Tongue (tissue), 3 donors: ENCODE measurements at places on chromosomes 1 and 21.

- peak; percentile 43 for DNase-seq
Observed at GRCh38 chr1:18384471-18384870, 96.3 kb upstream of the KLHDC7A start.

- peak; percentile 87 for DNase-seq
Observed at GRCh38 chr1:27564710-27565649, 39.0 kb downstream of the AHDC1 start.

DNA sequence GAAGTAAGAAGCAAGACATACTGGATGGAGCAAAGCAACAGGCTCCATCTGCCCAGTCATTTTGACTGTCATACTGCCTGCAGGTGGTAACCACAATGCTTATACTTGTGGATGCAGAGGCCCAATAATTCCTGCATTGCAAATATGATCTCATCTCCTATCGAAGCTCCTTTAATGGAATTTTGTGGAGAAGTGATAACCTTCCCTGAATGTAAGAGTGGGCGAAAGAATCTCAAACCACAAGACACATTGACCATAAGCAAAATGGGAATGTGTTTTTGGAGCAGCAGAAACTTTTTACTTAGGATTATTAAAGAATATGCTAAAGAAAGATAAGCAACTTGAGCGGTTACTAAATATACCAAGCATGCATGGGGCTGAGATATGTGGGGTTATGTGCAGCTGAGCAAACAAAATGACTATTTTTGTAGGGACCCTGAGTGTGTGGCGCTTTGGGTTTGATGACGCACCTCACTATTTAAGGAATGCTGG is 77.4 kb upstream of the BACH1 start:
- DNase-seq, result no peak

GRCh38 chr1:48356901-48357300 is 115.1 kb downstream of the SPATA6 start:
- DNase-seq, result peak; percentile 7

GRCh38 chr1:48576565-48576964 is 104.6 kb upstream of the SPATA6 start:
- DNase-seq, result no peak

DNA sequence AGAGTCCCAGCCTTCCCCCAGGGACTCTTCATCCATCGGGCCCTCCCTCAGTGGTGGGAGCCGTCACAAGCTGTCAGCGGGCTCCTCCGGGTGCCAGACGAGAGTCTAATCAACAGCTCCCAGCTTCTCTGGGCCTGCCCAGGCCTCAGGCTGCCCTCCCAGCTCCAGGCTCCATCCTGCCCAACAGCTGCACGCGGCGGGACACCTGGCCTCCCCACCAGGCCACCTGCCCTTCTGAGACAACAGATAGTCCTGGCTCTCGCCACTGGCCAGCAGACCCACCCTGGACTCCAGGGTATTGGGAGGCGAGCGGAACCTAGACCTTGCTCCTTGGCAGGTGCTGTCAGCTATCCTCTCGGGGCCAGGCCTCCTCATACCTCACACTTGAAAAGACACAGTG is 3.1 kb downstream of the WNT4 start:
- no peak for DNase-seq
